ENCODE measurements at places on chromosomes 5 and 9.
A peak's percentile ranks its signal among the peaks of the same experiment; 100 is the strongest.

GRCh38 chr5:128254789-128255188 lies 171.2 kb downstream of the SLC12A2 start:
- DNase-seq: no peak

- DNase-seq: no peak
These were observed 141.1 kb downstream of the ACTBL2 start for GRCh38 chr5:57341380-57341979.

DNA sequence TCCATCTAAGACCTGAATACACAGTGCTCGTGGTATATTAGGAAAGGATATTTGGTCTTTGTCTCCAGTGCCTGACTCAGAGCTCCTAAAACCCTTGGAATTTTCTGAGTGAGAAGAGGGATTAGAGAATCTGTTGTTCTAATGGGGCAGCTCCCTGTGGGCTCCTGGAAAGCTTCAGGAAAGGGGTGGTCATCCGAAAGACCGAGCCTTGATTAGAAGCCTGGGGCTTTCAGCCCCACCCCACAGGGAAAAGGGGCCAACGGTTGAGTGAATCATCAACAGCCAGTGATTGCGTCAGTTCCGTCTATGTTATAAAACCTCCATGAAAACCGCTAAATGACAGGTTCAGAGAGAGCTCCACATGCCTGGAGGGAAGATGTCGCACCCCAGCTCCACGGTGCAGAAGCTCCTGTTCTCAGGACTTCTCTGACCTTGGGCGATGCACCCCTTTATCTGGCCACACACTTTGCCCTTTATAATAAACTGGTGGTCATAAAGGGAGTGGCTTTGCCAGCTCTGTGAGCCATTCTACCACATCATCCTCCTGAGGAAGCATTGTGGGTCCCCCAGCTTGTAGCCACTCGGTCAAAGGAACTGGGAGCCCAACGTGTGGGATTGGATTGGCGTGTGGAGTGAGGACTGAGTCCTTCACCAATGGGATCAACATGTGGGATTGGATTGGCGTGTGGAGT lies 71.0 kb upstream of the ICE1 start:
- DNase-seq: no peak

- no peak for DNase-seq
These were observed 370 bp upstream of the CDH6 start for GRCh38 chr5:31193116-31193515.

DNA sequence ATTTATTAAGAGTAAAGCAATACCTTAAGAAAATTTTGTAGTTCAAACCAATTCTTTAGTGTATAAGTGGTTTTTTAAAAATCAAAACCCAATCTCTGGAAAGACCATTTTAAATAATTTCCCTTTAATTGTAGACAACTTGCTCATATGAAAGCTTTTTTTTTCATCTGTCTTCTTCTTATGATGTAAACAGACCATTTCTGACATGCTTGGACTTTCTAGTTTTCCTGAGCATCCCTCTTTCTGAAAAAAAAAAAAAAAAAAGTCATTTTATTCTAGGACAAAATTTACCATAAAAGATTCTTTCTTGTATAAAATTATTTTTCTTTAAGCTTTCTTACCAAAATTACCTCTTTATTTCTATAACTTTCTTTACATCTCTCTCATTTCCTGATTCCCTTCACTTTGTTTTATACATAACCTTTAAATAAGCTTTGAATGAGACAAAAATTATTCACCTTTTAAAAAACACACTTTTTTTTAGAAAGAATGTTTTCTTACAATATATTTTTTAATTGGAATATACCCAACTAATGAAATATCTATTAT lies 67.5 kb downstream of the COL15A1 start:
- no peak for DNase-seq

- DNase-seq: no peak
These were observed 128.7 kb upstream of the BOD1 start for GRCh38 chr5:173745123-173745522.

GRCh38 chr9:113238859-113239232 lies 17.5 kb downstream of the SLC31A1 start:
- no peak for DNase-seq

GRCh38 chr5:95526871-95527270 lies 27.9 kb downstream of the SKIC3 start:
- no peak for DNase-seq

DNA sequence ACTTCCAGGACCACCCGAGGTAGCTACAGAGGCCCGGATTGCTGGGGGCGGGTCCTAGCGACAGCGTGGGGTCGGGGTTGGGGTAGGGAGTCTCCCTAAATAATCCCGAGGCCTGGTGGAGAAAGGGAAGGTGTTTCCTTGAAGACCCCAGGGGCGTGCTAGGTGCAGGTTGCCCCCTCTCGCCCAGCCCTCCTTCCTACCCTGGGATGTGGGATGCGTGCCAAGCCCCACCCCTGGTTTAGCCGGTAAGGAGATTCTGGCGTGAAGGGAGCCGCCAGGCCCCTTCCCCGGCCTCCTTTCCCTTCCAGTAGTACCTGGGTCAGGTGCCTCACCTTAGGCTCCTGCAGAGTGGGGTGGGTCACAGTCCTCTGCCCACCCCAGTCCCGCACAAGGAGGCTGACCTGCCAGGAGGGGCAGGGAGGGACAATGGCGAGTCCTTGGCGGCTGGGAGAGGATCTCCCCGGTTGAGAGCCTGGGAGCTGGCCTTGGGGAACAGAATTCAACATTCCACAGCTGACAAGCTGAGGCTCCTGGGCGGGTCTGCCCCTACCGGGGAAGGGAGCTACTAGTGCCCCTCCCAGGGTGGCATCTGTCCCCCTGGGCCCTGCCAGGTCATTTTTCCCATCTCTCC lies 674 bp downstream of the TSPAN17 start:
- peak; percentile 11 for DNase-seq

- no peak for DNase-seq
These were observed 184.0 kb downstream of the HSPA4 start for GRCh38 chr5:133235696-133236426.

GRCh38 chr5:135720191-135720590 lies 114.3 kb upstream of the SLC25A48 start:
- DNase-seq: no peak

Measured in CD4-positive, alpha-beta T cell treated with Interferon alpha-2 for 1 hour (primary cell).